Dorsolateral prefrontal cortex (tissue), 122 donors: ENCODE measurements at places on chromosomes 7 and 10. TPM values are rescaled to one million over a fixed set of nuclear protein-coding genes. Genes with fewer than 3 reads are reported as not detected.

DNA sequence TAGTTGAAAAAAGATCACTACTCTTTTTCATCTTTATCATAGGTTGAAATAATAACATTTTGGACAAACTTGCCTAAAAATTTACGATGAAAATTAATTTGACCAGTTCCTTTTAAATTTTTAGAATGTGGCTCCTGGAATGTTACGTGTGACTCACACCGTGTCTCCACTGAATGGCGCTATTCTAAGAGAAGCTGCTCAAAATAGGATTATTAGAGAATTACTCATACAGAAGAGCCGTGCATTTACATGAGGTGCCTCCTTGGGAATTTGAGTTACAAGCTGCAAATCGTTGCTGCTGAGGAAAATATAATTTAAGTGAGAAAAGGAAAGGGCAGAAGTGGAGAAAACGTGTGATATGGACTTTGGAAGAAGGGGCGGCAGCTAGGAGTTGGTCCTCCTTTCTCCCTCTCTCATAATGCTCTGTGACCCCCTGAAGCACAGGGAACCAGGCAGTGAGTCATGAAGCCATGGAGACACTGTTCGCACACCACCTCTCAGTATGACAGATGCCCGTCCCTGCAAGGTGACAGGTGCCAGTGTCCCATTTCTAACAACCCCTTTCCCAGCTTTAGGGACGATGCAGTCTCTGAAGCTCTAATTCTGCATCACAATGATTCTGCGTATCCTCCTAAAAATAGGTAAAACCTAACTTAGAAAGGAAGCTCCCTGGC is 323.2 kb upstream of the COBL start:
- no peak for DNase-seq

- no peak for DNase-seq
Observed at GRCh38 chr10:51109801-51110533, 35.7 kb downstream of the PRKG1 start.

Gene PPP1R3A
- not detected for total RNA-seq

Gene OR2A1
- not detected for total RNA-seq

GRCh38 chr10:124596116-124596785 is 134.6 kb downstream of the LHPP start:
- no peak for DNase-seq

- no peak for DNase-seq
Observed at GRCh38 chr10:33196710-33197491, 137.6 kb downstream of the NRP1 start.

GRCh38 chr10:89382757-89383156 is 4.9 kb downstream of the IFIT1B start:
- DNase-seq: no peak

DNA sequence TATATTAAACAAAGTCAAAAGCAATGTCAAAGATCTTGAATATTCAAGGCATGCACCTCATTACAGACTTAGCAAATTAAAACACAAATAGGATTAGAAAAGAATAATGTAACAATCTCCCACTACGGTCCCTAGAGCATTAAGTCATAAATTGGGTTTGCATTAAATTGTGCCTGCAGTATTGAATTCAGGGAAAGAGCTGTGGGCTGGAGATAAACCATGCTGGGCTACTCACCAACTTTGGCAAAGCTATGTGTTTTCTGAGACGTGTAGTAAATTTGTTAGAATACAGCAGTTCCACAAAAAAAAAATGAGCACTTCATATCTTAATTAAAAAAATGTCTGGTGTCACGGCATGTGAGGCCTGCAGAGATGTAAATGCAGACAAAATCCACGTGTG is 241.6 kb downstream of the SNX10 start:
- no peak for DNase-seq

- peak; percentile 49 for DNase-seq
Observed at GRCh38 chr7:157211690-157212089, 73.0 kb downstream of the UBE3C start.

DNA sequence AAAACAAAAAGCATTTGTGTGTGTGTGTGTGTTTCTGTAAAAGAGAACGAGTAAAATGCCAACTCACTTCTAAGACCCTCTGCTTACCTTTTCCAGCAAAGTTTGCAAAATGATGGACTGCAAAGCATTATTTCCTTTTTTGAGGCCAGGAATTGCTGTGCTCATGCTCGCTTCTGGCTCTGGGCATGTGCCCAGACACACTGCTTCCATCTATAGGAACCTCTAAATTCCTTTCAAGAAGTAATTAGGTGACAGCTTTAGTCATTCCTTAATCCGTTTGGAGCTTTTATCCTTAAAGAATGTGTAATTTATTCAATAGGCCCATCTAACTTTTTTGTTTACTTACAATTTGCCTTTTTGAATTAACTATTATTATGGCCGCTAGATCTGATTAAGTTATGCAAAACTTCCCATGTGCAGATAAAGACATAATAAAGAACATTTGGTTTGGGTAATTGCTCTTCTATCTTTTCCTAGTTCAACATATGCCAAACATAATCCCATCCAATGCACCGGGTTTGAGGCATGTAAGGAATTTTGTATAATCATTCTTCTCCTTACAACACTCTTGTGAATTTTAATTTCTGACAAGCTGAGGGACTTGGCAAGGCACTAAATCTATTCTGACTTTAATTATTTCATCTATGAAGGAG is 34.7 kb downstream of the A1CF start:
- no peak for DNase-seq

DNA sequence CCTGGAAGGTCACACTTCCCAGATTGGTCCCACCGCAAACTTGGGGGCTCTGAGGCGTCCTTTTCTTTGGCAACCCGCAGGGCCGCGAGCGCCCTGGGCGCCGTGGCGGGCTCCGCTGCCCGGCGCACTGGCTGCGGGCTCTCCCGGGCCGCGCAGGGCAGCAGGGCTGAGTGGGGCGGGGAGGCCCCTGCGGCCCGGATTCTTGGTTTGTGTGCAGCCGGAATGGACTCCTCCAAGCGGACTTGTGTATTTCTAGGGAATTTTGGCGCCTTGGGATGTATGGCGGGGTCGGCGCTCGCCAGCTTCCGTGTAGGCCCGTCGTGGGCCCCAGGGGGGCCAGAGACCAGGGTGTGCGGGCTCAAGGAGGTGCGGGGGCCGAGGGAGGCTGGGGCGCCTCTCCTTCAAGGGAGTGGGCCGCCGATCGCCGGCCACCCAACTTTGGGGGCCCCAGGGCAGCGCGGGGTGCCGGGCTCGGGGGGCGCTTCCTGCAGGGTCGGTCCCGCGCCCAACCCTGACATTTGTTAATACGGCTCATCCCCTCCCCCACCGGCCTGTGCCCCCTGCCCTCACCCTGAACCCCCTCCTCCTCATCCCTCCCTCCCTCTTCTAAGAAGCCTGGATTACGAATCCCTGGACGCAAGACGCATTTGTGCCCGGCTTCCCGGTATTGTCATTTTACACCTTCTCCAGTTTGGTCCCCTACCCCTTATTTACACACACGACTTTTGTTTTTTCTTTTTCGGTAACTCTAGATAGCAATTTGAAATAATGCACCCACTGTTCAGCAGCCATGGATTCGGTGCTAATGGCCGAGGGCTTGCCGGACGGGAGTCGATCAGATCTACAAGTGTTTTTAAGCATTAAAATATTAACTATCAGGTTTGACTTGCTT is 2.5 kb downstream of the TCF7L2 start:
- DNase-seq: no peak

DNA sequence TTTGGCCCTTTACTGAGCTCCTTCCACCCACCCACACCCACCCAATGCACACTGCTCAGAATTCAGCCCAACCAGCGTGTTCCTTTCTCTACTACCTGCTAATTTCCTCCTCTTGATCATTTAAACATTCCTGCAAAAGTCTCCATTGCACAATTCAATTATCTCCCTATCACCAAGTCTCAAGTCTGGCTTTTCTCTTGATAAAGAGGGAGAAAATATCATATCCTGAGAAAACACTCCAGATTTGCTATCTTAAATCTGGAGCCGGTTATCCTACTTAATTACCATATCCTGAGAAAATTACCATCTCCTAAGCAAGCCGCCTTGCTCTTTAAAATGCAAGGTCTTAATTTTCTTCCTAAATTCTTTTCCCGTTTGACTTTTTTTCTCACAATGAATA is 505.5 kb downstream of the XPNPEP1 start:
- no peak for DNase-seq

DNA sequence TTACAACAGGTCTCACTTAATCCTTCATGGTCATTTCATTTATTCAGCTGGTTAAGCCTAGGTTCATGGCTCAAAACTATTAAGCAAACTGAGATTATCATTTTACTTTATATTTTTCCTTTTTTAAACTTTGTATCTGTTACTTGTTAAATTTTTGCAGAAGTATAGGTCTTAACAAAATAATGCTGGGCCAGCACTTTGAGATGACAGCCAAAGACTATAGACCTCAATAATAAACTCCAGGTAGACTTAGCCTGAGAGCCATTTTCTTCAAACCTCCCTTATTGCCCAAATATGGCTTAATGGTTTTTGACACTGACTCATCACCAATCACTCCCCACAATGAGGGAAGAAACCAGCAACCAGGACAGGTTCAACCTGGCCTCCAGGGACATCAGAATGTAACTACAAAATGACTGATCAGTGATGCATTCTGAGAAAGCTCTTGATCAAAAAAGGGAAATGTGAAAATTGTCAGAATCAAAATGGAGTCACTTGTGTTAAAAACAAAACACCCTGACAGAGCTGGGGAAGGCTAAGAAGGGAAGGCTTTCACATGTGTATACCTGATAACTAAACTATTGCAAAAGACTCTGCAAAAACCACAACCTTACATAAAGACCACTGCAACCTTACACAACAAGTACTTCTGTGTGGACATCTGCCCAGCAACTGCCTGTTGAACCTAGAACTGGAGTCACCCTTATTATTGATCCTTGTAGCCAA is 2.1 kb upstream of the CCDC126 start:
- no peak for DNase-seq

Gene CPA1
- total RNA-seq: not detected

Gene TUBAL3
- not detected for total RNA-seq

Gene THSD7A
- total RNA-seq: 7.9 TPM

Gene HIBADH
- total RNA-seq: 19.7 TPM

DNA sequence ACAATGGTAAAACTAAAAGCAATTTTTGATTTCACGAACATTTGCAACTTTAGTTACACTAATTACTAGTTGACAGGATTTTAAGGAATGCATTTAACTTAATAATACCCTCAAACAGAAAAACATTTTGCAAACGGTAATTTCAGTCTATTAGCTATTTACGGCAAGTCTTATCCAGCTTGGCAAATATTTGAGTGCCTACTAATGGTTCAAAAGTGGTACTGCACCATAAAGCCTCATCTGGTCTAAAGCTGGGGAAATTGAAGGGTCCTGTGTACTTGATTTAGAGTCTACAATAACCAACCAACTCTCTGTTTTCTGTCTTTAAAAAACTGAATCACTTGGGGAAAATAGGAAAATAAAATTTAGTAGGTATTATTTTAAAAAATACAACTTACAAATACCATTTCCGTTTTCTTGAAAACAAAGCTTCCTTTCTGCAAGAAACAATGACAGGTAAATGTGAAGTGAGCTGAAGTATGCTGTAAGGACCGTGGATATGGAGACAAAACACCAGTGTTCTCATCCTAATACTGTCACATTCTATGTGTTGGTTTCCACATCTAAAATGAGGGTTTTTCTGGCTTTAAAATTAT is 142.3 kb downstream of the VPS50 start:
- no peak for DNase-seq

- no peak for DNase-seq
Observed at GRCh38 chr10:90788968-90789367, 68.9 kb downstream of the HTR7 start.

GRCh38 chr7:2516194-2516555 is 3.4 kb upstream of the LFNG start:
- DNase-seq: no peak

DNA sequence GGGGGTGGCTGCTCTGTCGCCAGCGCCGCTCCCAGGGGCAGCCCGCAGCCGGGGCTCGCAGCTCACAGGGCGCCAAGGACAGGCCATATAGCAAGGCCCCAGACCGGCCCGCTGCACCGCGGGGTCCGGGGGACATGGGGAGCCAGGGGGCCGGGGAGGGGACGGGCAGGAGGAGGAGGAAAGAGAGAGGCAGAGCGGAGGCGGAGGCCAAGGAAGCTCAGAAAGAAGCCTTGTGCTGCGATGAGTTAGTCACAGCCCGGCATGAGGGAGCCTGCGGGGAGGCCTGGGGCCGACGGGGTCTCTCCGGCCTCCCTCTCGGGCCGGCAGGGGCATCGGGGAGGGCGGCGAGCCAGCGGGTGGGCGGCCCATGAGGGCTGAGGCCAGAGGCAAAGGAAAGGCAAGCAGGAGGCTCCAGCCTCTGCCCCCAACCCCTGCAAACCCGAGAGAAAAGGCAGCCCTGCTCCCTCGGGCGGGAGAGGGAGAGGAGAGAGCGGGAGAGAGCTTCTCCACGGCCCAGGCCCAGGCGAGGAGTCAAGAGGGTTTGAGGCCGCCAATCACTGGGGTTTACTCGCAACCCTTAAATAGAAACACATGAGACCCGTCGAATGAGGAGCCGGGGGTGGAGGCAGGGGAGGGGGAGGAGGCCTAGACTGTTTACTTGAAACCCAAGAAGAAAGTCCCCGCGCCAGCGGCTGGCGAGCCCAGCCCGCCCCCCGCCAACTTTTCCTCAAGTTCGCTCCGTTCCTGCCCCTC is 167.9 kb downstream of the NEURL1 start:
- no peak for DNase-seq

DNA sequence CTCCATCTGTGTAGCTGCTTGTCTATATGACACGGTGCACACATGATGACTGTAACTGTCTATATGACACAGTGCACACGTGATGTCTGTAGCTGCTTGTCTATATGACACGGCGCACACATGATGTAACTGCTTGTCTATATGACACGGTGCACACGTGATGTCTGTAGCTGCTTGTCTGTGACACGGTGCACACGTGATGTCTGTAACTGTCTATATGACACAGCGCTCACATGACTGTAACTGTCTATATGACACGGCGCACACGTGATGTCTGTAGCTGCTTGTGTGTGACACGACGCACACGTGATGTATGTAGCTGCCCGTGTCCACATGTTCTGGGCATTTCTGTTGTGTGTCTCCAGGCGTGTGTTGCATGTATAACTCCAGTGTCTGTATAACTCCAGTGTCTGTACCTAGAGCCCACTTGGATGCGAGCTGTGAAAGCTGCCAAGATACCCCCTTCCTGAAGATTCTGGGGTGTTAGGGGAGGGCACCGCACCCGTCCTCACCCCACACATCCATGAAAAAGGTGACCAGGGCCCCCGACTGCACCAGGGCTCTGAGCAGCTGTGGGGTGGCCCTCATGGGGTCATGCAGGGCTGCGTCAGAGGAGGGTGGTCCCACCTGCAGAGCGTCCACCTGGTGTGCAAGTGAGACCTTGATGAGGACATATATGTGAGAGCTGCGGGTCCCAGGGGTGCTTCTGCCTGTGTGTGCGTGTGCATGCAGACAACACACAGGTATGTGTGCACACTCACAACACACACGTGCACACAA is 137.9 kb downstream of the ELFN1 start:
- DNase-seq: no peak

GRCh38 chr7:27734583-27734982 is 5.4 kb upstream of the TAX1BP1 start:
- DNase-seq: no peak

- DNase-seq: no peak
Observed at GRCh38 chr10:102413053-102413705, 5.4 kb downstream of the PSD start.

GRCh38 chr10:75110006-75110632 is 1.3 kb upstream of the SAMD8 start:
- no peak for DNase-seq

Gene ACTR3C
- 15.2 TPM for total RNA-seq

- DNase-seq: no peak
Observed at GRCh38 chr7:83677180-83677866, 28.4 kb upstream of the SEMA3E start.

- no peak for DNase-seq
Observed at GRCh38 chr10:37975401-37975991, 951 bp downstream of the ZNF25 start.

- no peak for DNase-seq
Observed at GRCh38 chr10:47339759-47340607, 8.2 kb upstream of the RBP3 start.
